ENCODE measurements at places on chromosomes 6 and 20.

DNA sequence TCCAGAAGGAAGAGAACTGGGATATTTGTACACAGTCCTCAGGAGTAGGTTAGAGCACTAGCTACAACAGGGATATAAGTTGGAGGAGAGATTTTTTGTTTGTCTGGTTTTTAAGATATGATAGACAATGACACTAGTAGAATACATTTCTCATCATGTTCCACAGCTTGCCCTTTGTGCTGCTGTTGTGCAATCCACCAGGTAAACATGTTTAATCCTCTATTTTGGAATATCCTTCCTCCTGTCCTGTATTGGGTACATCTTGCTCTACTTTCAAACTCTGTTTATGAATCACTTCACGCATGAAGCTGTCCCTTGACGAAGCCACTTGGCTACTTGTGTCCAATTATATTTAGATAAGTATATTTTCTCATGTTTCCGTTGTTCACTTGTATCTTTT, 153.6 kb upstream of the TENT5A start:
- H3K4me3 ChIP-seq = no peak overlapping the region
- no peak overlapping the region for H3K27ac ChIP-seq
- H3K36me3 ChIP-seq = no peaks in the 10 kb centered on the region

GRCh38 chr6:145112711-145113148, 622.6 kb downstream of the EPM2A start:
- H3K27me3 ChIP-seq = peaks cover 2% of the 10 kb centered on the region
- DNase-seq = no peak
- H3K4me1 ChIP-seq = no peaks in the 10 kb centered on the region
- H3K27ac ChIP-seq = no peak overlapping the region
- no peak overlapping the region for H3K4me3 ChIP-seq

GRCh38 chr20:16816192-16816591, 68.0 kb downstream of the OTOR start:
- H3K36me3 ChIP-seq = no peaks in the 10 kb centered on the region
- peaks cover 5% of the 10 kb centered on the region for H3K27me3 ChIP-seq
- H3K4me1 ChIP-seq = no peaks in the 10 kb centered on the region
- no peak overlapping the region for H3K4me3 ChIP-seq

DNA sequence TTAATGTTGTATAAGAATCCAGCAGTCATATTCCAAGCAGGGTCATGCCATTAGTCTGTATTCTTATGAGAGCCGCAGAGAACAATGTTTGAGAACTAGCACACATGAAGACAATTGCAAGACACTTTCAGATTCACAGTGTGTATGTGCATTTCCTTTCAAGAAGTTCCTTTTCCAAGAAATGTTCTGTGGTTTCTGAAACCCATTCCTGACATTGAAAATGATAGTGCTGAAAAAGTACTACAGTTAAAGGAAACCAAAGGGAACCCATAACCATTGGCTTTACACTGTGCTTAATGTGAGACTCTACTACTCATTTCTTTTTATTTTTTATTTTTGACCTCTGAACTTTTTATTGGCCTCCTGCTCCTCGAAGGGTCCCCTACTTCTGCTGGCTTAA, 4.2 kb upstream of the CALHM6 start:
- peaks cover 9% of the 10 kb centered on the region for H3K27me3 ChIP-seq
- peaks cover 57% of the 10 kb centered on the region for H3K4me1 ChIP-seq
- no peak overlapping the region for H3K27ac ChIP-seq
- peak; percentile 62 for DNase-seq
- H3K4me3 ChIP-seq = peak overlapping the region; percentile 40
- peaks cover 10% of the 10 kb centered on the region for H3K36me3 ChIP-seq

GRCh38 chr6:169190144-169190584, 63.5 kb downstream of the THBS2 start:
- no peak overlapping the region for H3K4me3 ChIP-seq
- no peaks in the 10 kb centered on the region for H3K27me3 ChIP-seq
- H3K27ac ChIP-seq = no peak overlapping the region
- DNase-seq = no peak
- H3K36me3 ChIP-seq = no peaks in the 10 kb centered on the region
